Endothelial cell (in vitro differentiated cells): ENCODE measurements at places on chromosomes 5 and 9.

GRCh38 chr5:10854506-10855277, 93.7 kb upstream of the DAP start:
- DNase-seq: no peak

GRCh38 chr9:131096269-131097125, at the start of gene AIF1L:
AIF1L (plus strand) TSS chr9:131096531; CDS start chr9:131096630, 99 bp downstream.
- peak; percentile 65 for DNase-seq

DNA sequence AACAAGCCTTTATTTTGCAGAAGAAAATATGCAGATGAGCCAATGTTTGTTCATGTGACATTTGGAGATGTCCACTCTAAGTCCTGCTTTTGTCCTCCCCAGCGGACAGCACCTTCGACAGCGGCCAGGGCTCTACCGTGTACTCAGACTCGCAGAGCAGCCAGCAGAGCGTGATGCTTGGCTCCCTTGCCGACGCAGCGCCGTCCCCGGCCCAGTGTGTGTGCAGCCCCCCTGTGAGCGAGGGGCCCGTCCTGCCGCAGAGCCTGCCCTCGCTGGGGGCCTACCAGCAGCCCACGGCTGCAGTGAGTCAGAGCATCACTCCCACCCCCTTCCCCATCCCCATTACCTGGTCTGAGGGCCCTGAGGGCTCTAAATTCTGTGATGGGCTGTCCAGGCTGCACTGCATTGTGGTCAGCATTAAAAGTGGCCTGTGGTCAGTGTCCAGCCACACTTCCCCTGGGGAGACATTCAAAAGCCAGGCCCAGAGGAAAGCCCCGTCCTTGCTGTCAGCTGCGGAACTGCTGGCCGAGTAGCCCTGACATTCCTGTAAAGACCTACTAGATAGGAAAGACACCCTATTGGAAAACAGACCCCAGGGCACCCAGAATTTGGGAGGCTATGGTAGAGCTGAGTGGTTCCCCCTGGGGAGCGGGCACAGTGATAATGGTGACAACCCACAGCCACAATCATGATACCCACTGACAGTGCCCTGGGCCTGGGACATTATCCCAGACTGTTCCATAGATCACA, 69.0 kb downstream of the WNK2 start:
- no peak for DNase-seq

DNA sequence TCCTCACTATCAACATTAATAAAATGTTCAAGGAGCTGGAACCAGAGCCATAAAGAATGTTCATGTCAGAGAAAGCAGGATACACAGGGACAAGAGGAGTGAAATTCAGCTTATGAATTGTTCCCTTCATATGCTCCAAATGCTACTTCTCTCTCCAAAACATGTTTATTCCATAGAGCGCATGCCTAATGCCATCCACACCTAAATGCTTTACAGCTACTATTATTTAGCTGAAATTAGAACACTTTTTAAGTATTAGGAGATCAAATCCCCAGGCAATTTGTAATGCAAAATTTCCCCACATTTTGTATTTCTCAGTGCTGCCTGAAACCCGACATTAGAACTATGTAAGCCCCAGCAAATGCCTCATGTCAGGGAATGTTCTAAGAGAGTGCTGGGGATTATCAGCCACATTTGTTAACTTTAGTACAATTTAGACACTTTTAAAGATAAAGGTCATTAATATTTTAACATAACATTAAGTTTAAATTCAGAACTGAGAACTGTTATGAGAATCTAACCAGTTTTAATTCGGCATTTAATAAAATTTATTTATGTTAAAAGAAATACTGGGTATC, 75.5 kb downstream of the PPP2R2B start:
- DNase-seq: no peak

GRCh38 chr9:105984714-105985113, 290.4 kb downstream of the TMEM38B start:
- DNase-seq: no peak

- no peak for DNase-seq
These were observed 818.0 kb upstream of the ZNF608 start for GRCh38 chr5:125564317-125564975.

DNA sequence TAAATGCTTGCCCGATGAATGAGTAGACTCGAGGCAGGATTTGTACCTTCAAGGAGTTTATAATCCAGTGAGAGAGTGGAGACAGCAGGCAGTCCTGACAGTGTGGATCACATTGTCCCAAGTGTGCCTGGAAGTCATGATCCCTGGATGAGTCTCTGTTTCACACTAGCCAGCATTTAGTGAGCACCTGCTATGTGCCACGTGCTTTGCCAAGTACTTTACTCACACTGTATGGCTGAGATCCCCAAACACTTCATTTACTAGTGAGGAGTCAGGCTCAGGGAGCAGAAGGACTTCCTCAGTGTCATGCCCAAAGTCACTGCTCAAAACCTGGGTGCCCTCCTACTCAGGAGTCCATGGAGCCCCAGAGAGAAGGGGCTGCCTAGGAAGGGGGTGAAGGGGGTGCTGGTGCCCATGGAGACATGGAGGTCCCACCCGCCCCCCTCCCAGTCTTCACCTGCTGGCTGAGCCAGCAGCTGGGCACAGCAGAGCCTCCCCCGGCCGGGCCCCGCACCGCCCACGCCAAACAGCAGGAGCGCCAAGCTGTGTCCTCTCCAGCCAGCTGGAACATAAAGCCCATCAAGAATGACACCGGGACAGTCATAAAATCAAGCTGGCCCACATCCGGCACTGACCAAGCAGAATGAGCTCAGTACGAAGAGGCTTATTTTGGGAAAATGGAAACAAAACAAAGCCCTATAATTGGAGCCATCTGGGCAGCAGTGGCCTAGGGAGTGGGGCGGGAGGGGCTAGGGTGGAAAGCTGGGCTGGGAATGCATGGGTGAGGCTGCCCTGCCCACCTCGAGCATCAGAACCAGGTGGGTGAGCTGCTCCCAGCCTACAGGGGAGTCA, 10.6 kb downstream of the LAMC3 start:
- no peak for DNase-seq

- DNase-seq: peak; percentile 61
These were observed 150.1 kb downstream of the OSTF1 start for GRCh38 chr9:75238311-75238976.

DNA sequence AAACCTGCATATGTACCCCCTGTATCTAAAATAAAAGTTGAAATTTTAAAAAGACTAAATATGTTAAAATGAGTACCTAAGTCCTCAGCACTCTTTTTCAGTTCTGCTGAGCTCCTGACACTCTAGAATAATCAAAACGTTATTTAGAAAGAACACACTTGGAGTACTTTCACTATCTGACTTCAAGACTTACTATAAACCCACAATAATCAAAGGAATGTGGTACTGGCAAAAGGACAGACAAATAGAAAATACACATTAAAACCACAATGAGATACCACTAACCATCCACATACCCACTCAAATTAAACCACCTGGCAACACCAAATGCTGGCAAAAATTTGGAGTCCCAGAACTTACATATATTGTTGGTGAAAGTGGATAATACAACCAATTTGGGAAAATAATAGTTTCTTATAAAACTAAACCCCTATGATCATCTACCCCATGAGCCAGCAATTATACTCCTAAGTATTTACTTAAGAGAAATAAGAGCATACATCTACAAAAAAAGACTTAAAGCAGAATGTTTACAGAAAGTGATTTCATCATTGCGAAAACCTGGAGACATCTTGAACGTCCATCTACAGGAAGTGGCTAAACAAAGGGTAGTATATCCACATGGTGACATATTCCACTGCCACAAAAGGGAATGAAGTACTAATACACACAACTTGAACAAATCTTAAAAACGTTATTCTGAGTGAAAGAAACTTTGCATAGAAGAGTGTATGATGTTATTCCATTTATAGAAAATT, 12.8 kb upstream of the PRSS3 start:
- no peak for DNase-seq

DNA sequence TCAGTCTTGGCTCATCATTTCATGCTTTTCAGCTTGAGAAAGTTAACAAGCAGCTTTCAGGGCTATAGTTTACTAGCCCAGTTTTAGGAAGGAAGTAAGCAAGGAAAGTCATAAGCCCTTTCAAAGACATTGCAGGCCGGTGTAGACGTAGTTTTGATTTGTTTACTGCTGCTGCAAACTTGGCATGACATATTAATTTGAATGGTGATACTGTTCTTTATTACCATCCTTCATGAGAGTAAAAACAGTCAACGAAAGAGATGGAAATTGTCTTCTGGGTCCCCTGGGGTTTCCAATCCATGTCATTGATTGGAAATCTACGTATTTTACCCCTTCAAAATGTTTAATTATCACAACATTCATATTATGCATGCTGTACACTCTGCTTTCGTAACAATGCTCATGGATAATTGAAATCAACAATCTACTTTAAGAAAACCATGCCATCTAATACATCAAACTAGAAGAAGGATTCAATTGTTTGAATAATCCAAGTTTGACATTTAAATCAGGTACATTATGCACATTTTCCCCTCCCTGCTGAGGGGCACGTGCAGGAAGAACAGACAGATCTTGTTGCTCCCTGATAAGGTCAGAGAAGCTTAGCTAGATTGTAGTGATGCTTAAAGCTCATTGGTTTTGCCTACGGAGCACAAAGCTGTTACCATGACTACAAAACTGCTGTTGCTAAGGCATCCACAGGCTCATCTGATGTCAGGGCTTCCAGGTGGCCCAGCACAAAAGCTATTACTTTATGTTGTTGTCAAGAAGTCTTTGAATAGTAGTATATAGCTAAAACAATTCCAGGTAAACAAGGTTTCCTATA, 139.9 kb upstream of the PRLR start:
- DNase-seq: peak; percentile 6

- no peak for DNase-seq
These were observed 189.6 kb downstream of the TRIO start for GRCh38 chr5:14332746-14333145.

DNA sequence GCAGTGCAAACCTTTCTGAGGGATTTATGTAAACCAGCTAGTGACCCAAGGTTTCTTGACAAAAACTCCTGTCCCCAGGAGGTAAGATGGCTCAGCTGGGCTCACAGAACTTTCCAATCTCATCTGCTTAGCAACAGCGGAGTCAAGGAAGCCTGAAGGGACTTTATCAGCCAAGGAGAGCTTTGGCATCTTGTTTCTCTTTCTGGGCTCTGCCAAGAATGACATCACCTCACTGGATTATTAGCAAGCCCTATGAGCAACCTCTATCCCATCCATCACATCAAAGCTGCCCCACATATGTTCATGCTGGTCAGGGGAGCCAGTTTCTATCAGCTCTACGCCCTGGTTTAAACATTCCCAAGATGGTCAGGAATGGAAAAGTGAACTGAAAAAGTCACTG, 461.3 kb downstream of the ENC1 start:
- DNase-seq: no peak

- DNase-seq: no peak
These were observed 22.8 kb downstream of the PCDH1 start for GRCh38 chr5:141855265-141856036.

- no peak for DNase-seq
These were observed 6.0 kb downstream of the KIF24 start for GRCh38 chr9:34322899-34323591.

- DNase-seq: no peak
These were observed 330.6 kb downstream of the ASTN2 start for GRCh38 chr9:117084221-117084620.

DNA sequence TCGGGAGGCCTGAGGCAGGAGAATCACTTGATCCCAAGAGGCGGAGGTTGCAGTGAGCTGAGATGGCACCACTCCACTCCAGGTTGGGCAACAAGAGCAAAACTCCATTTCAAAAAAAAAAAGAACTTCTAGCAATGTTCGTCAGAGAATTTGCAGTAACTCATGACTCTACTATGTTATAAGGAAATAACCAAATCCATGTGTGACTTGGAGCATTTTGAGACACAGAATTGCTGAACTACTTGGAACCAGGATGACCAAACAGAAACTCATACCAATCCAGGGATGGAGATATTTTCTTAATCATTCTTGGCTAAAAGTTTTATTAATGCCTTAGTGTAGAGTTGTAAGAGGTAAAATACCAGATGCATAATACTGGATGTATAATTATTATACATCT, 99.9 kb upstream of the BNC2 start:
- no peak for DNase-seq

DNA sequence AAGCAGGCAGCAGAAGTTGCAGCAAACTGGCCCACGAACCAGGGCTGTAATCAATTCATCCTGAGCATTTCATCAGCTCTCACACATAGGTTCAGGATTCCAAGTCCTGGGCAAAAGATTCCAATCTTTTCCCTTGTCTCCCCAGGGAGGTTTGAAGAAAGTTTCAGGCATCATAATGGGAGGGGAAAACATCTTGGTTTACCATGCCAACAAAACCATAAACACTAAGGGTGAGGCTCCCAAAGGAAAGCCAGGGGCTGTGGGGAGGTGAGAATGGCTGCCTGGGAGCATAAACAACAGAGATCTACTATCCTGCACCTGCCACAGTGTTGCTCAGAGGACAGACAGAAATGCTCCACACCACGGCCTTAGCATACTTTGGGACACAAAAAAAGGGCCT, 94.6 kb downstream of the SH3TC2 start:
- DNase-seq: no peak

GRCh38 chr5:158419186-158419585, 560.2 kb upstream of the CLINT1 start:
- no peak for DNase-seq

DNA sequence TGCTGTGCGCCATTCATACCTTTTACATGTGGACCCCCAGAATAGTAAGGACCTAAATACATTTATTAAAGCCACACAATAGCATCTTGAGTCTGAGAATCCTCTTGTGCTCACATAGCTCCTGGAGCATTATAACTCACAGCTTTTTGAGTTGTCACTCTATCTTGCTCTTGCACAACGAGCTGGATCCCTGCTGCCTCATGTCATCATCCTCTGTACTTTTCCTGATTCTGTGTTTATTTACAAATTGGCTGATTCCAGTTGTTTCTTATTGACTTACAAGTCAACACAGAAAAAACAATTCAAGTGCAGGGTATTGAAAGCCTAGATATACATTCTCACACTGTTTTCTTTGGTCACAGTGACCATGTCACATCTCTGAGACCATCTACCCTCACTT, 112.9 kb downstream of the SLC1A3 start:
- no peak for DNase-seq
